ENCODE measurements at places on chromosomes 11 and 22.
A peak's percentile ranks its signal among the peaks of the same experiment; 100 is the strongest.

GRCh38 chr11:61103851-61104423, 1.6 kb downstream of the CD5 start:
- DNase-seq = no peak

DNA sequence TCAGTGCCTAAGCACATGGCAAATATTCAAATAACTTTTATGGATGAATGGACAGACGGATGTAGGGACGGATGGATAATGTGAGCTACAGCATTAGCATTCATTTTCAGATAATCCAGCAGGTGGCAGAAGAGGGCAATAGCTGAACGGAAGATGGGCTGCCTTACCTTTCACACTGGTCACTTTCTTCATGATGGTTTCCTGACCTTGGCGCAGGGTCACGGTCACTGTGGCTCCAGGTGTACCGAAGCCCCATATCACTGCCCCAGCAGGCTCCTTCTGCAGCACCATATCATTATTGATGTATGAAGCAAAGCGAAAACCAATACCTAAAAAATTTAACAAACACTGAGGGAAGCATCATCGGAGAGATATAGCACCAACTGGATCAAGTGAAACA, 4.3 kb downstream of the SIAE start:
- peak; percentile 53 for DNase-seq

- peak; percentile 15 for DNase-seq
These were observed 47.3 kb downstream of the PPP2R1B start for GRCh38 chr11:111718859-111719258.

DNA sequence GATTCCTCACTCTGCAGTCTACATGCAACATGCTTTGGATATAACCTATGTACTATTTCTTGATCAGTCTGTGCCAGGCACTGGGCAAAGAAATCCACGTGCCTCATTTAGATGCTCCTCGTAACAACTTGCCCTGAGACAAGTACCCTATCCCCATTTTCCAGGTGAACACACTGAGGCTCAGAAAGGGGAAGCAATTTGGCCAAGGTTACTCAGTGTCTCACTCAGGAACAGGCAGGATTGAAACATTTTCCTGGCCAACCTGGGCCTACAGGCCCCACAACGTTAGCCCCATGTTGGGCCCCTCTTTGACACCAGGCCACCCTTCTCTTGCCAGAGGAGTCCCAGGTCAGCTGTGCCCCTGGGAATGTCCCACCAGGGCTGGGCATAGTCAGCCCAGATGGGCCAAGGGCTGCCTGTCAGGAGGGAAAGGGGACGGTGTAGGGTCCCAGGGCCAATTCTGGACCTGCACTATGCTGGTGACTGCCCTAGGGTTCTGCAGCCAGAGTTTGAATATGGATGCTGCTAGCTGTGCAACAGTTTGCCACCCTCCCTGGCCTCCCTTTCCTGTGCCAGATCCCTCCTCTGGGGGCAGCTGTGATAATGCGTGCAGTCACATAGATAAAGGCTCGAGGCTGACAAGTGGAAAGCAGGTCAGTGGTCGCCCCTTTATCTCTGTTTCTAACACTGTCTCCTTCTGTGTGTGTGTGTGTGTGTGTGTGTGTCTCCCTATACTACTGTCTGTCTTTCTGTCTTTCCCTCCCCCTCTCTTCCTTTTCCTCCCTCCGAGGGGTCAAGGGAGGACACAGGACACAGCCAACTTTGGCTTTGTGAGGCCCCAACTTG, 10.4 kb upstream of the EMID1 start:
- no peak for DNase-seq

- no peak for DNase-seq
These were observed 213.4 kb upstream of the SYN3 start for GRCh38 chr22:33271390-33272161.

DNA sequence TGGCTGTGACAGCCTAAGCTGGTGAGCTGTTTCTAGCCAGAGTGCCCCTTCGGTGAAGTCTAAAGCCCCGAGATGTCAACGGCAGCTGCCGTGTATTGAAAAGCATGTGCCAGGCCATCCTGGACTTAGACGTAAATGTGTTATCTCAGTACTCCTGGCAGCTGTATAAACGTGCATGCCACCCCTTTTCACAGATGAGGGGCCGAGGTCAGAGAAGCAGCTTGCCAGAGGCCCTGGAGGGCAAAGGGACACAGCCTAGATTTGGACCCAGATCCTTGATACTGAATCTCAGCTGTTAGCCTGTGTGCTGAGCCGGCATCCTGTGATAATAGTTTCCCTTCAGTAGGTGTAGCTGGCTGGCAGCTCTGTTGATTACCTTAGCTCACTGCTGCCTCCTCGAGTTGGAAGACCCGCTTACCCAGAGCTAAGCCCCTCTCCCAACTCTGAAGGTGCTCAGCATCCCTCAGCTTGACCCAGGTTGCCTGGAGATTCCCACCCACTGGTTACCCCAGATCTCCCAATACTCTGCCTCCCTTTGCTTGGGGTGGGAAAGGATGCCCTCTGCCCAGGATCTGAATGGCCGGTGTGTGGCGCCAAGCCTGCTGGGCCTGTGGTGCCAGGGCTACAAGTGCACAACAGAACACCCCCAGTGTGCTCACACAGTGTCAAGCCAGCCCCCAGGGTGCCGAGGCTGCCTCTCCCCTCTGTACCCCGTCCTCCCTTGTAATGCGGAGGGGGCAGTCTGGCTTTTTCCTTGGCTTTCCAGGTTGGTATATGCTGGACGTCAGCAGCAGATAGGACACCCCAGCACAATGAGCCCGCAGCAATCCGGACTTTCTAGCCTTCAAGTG, 59.8 kb upstream of the WNT7B start:
- DNase-seq = peak; percentile 41

DNA sequence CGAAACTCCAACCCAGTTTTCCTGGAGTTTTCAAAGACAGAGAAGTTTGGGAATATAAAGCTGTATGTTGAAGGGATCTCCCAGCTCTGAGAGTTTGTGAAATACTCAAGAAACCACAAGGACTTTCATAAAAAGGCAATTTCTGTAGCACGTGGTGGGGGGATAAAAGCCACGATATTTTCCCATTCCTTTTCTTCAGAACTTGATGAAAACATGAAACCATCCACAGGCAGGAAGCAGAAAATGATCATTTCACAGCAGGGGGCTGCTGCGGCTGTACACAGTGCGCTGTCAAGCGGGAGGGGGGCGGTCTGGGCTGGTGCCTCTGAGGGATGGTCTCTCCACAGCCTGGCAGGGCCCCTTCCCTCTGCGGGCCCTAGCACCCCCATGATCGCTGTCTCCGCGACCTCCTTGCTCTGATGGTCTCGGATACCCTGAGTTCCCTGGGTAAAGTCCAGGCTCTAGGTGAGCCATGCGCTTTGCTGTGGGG, 423.2 kb downstream of the MN1 start:
- no peak for DNase-seq

DNA sequence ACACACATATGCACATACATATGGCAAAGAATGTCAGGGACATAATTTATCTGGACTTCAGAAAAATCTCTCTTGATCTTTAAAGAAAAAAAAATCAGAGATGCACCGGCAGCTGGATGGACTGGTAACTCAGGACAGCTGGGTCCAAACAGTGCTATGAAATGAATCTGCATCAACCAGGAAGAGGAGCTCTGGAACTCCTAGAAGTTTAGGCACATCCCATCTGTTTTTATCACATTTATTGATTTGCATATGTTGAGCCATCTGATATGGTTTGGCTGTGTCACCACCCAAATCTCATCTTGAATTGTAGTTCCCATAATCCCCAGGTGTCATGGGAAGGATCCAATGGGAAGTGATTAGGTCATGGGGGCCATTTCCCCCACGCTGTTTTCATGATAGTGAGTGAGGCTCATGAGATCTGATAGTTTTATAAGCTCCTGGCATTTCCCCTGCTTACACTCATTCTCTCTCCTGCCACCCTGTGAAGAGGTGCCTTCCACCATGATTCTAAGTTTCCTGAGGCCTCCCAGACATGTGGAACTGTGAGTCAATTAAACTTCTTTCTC, 87.7 kb upstream of the AKIP1 start:
- DNase-seq = no peak

DNA sequence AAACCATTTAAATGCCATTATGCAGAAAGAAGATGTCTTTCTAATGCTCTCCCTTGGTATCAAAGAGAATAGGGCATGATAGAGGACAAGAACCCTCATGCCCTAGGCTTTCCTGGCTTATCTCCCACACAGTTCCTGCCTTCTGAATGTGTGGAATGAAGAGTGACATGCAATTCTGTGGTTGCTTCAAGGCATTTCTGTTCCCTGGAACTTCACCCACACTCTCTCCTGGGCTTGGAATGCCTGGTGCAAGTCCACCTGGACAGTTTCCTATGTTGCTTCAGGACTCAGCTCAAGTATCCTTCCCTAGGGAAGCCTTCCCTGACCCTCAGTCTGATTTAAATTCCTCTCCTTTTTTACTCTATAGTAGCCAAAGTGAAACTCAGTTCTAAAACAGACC, 53.8 kb upstream of the DRD2 start:
- peak; percentile 94 for DNase-seq

DNA sequence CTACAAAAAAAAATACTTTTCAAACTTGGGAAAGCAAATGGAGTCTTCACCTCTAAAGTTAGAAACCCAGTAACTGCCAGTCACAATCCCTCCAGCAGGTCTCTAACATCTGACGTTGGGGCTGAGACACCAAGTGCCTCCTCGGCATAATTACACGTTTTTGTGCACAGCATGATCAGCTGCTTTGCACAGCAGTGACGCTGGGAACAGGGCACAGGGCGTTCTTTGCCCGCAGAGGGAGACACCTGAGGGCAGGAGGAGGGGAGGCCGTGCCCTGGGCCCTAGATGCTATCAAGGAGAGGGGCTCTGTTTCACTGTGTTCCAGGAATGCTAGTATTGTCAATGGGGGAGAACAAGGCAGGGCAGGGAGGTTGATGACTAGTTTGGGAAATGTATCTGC, 120.1 kb downstream of the PARVA start:
- no peak for DNase-seq

- no peak for DNase-seq
These were observed 573 bp downstream of the STK33 start for GRCh38 chr11:8593455-8593854.

- DNase-seq = peak; percentile 32
These were observed 10.3 kb downstream of the CAT start for GRCh38 chr11:34449013-34449412.

- DNase-seq = no peak
These were observed 62.8 kb upstream of the CCND1 start for GRCh38 chr11:69578167-69578566.

GRCh38 chr11:63614136-63614671, at the start of gene PLAAT3:
Gene PLAAT3 (minus strand): TSS chr11:63614433. CDS start chr11:63614014, 419 bp downstream.
- DNase-seq = peak; percentile 63

- no peak for DNase-seq
These were observed 7.4 kb upstream of the MCHR1 start for GRCh38 chr22:40671796-40672360.

DNA sequence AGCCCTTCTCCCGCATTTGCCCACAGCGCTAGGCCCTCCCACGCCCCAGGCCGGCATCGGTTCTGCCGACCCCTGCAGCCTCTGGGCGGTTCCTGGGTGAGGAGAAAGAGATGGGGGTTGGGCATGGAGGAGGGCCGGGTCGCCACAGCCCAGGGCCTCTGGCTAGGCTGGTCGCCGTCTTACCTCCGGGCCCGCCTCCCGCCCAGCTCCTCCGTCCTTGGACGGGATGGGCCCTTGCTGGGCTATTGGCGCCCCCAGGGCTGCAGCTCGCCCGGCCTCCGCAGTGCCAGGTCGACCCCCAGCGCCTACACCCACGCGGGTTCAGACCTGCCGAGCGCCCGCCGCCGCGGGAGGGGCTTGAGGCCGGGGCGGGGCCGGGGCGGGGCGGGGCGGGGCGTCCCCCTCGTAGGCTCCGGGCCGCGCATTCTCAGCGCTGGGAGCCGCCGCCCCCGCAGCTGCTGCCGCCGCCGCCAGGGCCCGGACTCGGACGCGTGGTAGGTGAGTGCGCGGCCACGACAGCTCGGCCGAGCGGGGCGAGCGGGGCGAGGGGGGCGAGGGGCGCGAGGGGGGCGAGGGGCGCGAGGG, at the start of gene CD151:
Gene CD151, plus strand, starts transcription at position 424 of the 585 bp plus-strand sequence. CDS start 3,118 bp downstream, outside the sequence.
- DNase-seq = peak; percentile 63

GRCh38 chr11:61120706-61121191, 18.5 kb downstream of the CD5 start:
- no peak for DNase-seq

All from RPMI7951 (cell line).